ENCODE measurements at places on chromosomes 16 and 17.

DNA sequence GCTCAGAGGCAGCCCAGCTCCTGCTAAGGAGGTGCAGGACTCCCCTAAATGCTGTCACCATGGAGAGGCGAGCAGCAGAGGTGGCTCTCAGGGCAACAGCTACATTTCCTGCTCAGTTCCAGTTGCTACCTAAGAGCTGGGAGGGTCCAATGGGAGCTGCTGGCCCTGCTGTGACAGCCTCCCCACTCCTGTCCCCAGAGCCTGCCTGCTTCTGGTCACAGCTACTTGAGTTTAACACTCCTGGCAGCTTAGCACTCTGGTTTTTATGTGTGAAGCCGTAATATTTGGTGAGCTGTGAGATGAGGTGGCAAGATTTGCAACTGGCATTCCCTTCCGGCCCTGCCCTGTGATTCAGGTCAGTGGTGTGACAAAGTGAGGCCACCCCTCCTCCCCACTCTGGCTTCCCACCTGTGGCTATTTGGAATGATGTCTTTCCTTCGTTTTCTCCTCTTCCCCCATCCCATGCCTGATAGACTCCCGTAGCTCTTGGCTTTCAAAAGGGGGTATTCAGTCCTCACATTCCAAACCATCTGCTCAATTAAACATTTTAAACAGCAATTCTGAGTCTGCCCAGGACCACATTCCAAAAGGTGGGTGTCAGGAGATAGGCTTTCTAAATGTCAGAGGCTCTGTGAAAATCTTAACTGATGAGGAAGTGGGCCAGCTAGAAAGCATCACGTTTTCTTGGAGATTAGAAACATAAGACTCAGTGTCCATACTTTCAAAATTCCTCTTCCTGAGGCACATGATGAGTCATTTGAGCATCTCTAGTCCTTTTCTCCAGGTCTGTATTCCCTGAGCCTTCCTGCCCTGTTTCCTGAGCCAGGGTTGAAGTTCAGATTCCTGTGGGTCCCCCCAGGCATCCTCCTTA is 42.6 kb upstream of the SKAP1 start:
- no peak overlapping the region for H3K27ac ChIP-seq
- H3K27me3 ChIP-seq, result no peaks in the 10 kb centered on the region
- no peaks in the 10 kb centered on the region for H3K4me1 ChIP-seq
- H3K36me3 ChIP-seq, result no peaks in the 10 kb centered on the region
- H3K4me3 ChIP-seq, result no peak overlapping the region
- DNase-seq, result no peak

DNA sequence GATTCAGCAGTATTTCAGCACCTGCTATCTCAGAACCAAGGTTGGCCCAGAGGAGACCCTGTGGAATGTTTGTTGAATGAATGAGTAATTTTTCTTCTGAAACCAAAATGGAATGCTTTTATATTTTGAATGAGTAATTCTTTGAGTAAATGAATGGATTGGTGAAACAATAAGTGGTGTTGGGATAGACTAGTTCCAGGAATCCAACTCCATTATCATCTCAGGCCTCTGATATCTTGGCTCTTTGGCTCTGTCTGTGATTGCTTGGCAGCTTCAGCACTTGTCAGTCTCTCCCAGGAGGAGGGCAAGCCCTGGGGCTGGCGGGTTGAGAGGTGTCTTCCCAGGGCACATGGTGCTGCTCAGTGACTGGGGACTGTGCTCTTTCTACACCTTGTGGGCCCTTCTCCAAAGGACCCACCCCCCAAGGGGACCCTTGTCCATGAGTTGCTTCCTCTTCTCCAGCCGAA is 284.4 kb upstream of the FOXF1 start:
- no peaks in the 10 kb centered on the region for H3K27me3 ChIP-seq
- H3K36me3 ChIP-seq, result no peaks in the 10 kb centered on the region
- DNase-seq, result peak; percentile 44
- no peak overlapping the region for H3K4me3 ChIP-seq

DNA sequence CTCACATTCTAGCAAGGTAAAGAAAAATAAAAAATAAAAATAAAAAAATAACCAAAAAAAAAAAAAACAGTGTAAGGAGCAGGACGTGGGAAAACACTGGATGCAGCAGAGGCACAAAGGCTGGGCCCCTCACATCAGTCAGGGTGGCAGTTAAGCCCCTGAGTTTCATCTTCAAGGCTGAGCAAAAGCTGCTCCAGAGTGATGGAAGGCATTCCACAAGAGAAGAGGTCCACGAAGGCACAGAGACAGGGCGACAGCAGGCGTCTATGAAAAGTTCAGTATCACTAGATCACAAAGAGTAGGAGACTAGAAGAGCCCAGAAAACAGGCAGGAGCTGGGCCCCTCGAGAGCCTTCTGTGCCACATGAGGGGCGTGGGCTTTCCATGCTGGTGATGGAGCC is 12.0 kb downstream of the TMEM186 start:
- no peak overlapping the region for H3K4me3 ChIP-seq
- H3K4me1 ChIP-seq, result no peaks in the 10 kb centered on the region
- no peak for DNase-seq
- no peaks in the 10 kb centered on the region for H3K36me3 ChIP-seq
- no peak overlapping the region for H3K27ac ChIP-seq

GRCh38 chr16:54334208-54334607 is 47.6 kb upstream of the IRX3 start:
- H3K4me1 ChIP-seq, result no peaks in the 10 kb centered on the region
- no peak overlapping the region for H3K4me3 ChIP-seq
- peaks cover 4% of the 10 kb centered on the region for H3K27me3 ChIP-seq
- no peak overlapping the region for H3K27ac ChIP-seq

- no peak overlapping the region for H3K4me3 ChIP-seq
- no peaks in the 10 kb centered on the region for H3K4me1 ChIP-seq
- no peak overlapping the region for H3K27ac ChIP-seq
- H3K27me3 ChIP-seq, result no peaks in the 10 kb centered on the region
These were observed 410.9 kb downstream of the SOX9 start for GRCh38 chr17:72531729-72532128.

GRCh38 chr16:12611006-12611477 is 192.6 kb downstream of the CPPED1 start:
- H3K36me3 ChIP-seq, result no peaks in the 10 kb centered on the region
- H3K27me3 ChIP-seq, result no peaks in the 10 kb centered on the region
- H3K4me3 ChIP-seq, result no peak overlapping the region
- no peaks in the 10 kb centered on the region for H3K4me1 ChIP-seq
- H3K27ac ChIP-seq, result no peak overlapping the region

DNA sequence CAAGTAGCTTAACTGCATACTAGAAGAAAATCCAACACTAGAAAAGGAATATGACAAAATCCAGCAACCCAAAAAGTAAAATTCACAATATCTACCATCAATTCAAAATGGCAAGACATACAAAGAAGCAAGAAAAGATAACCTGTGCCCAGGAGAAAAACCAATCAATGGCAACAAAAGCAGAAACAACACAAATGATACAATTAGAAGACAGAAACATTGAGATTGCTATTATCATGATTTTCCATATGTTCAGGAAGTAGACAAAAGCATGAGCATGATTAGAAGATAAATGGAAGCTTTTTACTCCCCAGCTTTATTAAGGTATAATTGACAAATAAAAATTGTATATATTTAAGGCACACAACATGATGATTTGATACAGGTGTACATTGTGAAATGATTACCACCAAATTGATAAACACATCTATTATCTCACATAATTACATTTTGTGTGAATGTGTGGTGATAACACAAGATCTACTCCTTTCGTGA is 117.3 kb downstream of the CA10 start:
- no peak for DNase-seq
- no peaks in the 10 kb centered on the region for H3K4me1 ChIP-seq
- H3K27me3 ChIP-seq, result no peaks in the 10 kb centered on the region
- no peak overlapping the region for H3K4me3 ChIP-seq
- H3K27ac ChIP-seq, result no peak overlapping the region

DNA sequence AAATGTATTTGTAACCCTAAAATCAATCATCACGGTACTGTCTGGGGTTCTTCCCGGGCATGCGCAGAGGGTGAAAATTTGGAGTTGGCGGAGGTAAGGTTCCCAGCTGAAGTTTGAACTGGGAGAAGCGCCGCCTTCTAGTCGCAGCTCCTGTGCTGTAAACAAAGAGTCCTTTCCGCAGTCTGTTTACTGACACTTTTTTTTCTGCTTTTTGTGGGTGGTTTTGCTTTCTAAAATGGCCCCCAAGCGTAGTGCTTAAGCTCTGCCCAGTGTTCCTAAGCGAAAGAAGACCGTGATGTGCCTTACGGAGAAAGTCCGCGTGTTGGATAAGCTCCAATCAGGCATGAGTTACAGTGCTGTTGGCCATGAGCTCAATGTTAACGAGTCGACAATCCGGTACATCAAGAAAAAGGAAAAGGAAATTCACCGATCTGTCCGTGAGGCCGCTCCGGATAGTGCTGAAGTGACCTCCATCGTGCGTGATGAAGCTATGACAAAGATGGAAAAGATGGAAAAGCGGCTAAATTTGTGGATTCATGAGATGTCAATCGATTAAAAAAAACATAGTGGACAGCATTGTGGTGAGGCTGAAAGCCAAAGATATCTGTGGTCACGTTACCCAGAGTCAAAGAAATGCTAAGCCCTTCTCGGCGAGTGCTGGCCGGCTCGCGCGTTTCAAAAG is 570 bp upstream of the CFDP1 start:
- H3K4me3 ChIP-seq, result peak overlapping the region; percentile 75
- H3K4me1 ChIP-seq, result peaks cover 17% of the 10 kb centered on the region

DNA sequence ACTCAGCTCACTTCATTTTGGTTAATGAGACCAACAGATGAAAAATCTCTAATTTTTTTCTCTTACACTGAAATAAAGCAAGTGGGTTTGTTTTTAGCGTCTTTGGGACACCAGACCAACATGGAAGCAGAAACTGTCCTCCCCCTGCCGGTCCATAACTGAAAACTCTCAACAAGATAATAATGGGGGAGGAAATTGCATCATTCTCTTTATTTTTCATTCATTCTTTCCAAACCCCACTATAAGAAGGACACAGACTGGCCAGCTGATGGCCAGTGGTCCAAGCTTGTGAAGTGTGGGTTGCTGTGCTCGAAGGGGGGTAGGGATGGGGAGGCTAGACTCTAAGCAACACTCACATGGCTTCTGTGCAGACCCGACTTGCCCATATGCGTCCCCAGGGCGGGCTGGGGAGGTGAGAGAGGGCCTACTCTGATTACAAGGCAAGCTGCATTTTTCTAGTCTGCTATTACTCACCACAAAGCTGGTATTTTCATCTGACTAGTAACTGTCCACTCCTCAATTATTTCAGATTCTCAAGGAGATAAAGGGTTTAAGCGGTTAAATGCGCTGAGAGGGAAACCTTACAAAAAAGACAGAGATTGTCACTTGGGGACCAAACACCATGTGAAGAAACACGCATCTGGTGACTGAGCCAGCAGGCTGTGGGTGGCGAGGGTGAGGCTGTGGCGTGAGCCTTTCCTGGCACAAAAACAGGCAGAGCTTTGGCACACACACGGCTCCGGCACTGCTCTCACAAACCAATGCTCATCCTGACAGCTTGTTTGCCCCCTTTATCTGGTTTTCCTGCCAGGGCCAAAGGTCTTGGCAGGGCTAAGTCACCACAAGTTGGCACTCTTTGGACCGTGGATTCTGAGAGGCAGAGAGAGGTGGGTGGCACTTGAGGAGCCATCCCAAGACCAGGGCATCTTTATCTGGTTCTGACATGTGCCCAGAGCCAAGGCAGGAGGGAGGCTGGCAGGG is 38.2 kb downstream of the MARF1 start:
- H3K27me3 ChIP-seq, result no peaks in the 10 kb centered on the region
- no peak overlapping the region for H3K27ac ChIP-seq
- no peak overlapping the region for H3K4me3 ChIP-seq
- H3K4me1 ChIP-seq, result peaks cover 6% of the 10 kb centered on the region
- peaks cover 51% of the 10 kb centered on the region for H3K36me3 ChIP-seq

- H3K27ac ChIP-seq, result no peak overlapping the region
- H3K4me1 ChIP-seq, result no peaks in the 10 kb centered on the region
- no peaks in the 10 kb centered on the region for H3K36me3 ChIP-seq
These were observed 29.4 kb downstream of the RPH3AL start for GRCh38 chr17:323181-323580.

DNA sequence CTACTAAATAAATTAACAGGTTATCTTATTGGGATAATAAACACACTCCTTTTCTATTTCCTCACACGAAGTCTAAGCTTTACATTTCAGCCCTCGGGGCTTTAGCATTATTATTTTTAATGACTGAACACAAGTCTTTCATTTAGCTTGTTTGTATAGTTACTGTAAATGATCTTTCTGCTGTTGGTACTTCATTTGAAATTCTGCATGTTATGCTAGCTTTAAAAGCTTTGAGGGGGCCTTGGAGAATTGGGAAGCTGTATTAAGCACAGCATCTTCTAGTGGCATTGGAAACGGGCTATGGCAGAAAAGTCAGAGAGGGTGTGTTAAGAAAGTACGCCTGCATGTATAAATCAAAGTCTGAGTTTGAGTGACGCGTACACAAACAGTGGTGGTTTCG is 243.7 kb downstream of the FTO start:
- DNase-seq, result no peak
- H3K27ac ChIP-seq, result no peak overlapping the region
- H3K36me3 ChIP-seq, result no peaks in the 10 kb centered on the region
- H3K4me3 ChIP-seq, result no peak overlapping the region

GRCh38 chr17:75266316-75267152 is 4.5 kb downstream of the MIF4GD start:
- no peak for DNase-seq
- H3K4me3 ChIP-seq, result no peak overlapping the region
- H3K36me3 ChIP-seq, result peaks cover 14% of the 10 kb centered on the region
- H3K27ac ChIP-seq, result no peak overlapping the region
- H3K4me1 ChIP-seq, result peaks cover 19% of the 10 kb centered on the region

Measured in sigmoid colon (tissue), 7 donors.